Nephron progenitor cell (in vitro differentiated cells): ENCODE measurements at places on chromosomes 11 and 22.

DNA sequence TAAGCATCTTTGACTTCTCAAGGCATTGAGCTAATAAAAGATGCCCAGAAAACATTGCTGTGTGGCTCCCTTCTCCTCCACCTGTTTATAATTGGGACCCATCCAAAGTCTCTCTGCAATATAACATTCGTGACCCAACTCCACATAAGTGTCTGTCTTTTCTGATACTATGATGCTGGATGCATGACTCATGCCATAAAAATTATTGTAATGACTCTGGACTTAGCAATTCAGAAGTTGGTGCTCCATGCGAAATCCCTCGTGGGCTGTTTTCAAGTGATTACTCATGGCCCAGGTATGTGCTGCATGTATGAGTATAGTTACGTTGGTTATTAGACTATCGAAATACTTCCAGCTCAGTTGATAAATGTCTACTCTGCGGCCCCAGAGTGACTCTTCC is 11.7 kb downstream of the FJX1 start:
- no peak for DNase-seq

GRCh38 chr11:118619444-118620197 is 12.2 kb downstream of the PHLDB1 start:
- DNase-seq, result no peak

- no peak for DNase-seq
These were observed 118.6 kb upstream of the RASSF10 start for GRCh38 chr11:12890476-12890875.

GRCh38 chr11:6737872-6738466 is 33.8 kb downstream of the OR2AG2 start:
- DNase-seq, result peak; percentile 27

GRCh38 chr11:16191868-16192240 is 164.5 kb downstream of the SOX6 start:
- DNase-seq, result peak; percentile 45

DNA sequence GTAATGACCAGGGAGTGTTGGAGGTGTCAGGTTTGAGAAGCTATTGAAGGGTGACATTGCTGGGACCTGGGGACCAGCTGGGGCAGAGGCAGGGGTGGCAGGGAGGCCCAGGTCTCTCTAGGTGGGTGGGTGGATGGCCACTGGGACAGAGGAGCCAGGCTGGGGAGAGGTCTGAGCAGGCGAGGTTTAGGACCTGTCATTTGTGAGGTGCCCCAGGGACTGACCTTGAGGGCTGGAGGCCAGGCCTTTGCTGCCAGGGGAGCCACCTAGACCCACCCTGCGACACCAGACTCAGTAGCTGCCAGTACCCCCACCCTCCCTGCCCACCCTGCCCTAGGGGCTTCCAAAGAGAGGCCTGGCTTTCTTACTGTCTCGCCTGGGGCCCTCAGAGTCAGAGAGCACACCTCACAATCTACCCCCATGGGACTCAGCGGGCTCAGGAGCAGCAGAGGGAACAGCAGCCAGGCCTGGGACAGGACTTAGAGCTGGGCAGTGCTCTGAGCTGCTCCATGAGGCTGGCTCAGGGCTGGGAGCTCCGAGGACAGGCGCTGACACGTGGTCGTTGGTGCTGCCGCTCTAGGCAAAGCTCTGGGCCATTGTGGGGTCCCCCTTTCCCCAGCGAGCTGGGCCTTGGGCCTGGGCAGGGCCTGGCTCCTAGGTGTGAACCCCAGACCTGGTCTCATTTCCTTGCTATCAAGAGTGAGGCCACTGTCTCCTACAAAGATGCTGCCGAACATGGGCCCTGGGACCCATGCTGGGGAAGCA is 28.6 kb upstream of the PPARA start:
- no peak for DNase-seq

DNA sequence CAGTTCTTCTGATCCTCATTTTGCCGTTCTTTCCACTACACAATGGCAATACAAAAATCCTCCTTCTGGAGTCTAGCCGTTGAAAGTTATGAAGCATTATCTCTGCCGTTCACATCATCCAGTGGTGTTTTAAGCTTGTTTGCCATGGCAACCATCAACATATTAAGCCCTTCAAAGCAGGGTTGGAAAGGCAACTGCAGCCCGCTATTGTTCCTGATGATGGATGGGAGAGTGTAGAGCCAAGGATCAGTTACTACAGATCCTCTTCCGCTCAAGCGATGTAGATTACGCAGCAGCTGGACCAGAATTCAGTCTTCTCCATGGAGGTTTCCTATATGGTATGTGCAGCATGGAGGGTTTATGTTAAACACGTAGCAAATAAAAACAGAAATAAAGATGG is 352.7 kb downstream of the NTM start:
- DNase-seq, result no peak

GRCh38 chr11:116610190-116610589 is 162.6 kb downstream of the BUD13 start:
- DNase-seq, result no peak

- DNase-seq, result no peak
These were observed 92.0 kb downstream of the JRKL start for GRCh38 chr11:96481771-96482170.

DNA sequence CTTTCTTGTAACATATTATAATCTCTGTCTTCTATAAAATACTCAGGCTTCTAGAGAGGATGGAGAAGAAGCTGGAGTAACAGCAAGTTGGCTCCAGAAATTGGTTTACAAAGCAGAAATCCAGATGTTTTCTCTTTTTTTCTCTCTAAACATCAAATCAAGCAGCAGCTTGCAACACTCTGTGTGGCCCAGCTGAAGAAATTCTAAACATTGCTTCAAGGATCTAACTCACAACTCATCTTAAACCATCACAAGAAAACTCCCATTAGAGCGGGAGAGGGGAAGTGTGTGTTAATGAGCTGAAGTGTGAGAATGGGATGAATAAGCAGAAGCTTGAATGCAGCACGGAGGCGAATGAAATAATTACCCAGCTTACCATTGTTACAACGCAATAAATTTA is 146.5 kb downstream of the OPCML start:
- DNase-seq, result no peak

DNA sequence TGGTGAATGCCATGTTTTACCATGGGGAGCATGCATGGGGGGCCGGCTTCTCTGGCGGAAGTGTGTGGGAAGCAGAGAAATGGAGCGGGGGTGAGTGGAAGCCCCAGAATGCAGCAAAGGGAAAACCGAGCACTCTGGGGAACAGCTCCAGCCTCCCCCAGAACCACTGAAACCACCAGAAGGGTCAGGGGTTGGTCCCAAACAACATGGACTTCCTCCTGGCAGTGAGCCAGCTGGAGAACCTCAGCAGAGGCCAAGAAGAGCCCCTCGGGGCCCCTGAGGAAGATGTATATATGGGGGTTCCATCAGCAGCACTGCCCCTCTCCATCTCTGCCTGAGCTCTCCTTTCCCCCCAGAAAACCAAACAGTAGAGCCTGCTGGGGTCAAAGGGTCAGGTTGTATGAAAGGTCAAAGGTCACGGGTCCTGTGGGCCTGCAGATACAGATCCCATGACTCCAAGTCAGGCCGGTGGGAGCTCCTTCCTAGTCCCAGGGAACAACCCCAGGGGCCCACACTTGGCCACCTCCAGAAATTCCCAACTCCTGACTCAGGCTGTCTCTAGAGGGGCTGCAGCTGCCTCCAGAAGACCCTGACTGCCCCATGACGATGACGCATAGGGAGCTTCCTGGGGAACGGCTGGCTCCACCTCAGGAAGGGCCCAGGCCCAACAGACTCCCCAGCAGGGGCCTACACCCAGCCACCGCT is 48.5 kb upstream of the TIMP3 start:
- DNase-seq, result no peak

DNA sequence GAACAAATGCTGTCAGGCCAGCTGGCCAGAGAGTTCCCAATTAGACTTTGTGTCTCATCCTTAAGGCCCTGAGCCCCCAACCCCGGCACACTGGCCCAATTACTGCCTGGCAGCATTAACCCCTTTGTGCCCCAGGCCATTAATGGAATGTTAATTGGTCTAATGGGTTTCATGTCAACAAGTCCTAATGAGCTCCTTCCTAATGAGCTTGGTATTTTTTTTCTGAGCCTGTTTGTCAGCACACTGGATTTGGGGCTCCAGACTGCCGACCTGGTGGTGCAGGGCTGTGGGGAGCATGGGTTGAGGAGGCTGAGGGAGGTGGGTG is 148.8 kb downstream of the FEZ1 start:
- no peak for DNase-seq

DNA sequence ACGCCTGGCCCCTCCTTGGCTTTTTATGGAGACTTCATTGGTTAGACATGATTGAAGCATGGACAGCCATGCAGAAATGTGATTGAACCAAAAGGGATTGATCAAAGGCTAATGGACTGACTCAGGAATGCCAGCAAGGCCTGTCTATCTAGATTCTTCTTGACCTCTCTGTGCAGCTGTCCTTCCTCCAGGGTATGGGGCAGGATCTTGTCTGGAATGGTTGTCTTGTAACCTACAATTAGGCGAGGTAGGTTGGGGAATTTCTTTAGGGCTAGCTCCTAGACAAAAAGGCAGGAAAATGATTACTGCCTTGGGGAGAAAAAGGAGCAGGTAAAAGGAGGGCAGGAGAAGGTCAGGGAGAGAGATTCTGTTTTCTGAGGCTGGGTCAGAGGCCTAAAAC is 59.6 kb upstream of the INCENP start:
- DNase-seq, result no peak

- peak; percentile 69 for DNase-seq
These were observed 1.0 kb downstream of the PAX6 start for GRCh38 chr11:31809857-31810778.

- DNase-seq, result no peak
These were observed 53.6 kb downstream of the LRRC32 start for GRCh38 chr11:76616676-76617552.
